ENCODE measurements at places on chromosomes 16 and 17. TPM values are rescaled to one million over a fixed set of nuclear protein-coding genes. Genes with fewer than 3 reads are reported as not detected.

SLC52A1 gene
- not detected for total RNA-seq

CDH3 gene
- 24.2 TPM for total RNA-seq

TBC1D3E gene
- total RNA-seq = not detected

ACSM2A gene
- total RNA-seq = not detected

VAMP2 gene
- 47.6 TPM for total RNA-seq

SEPTIN1 gene
- 0.44 TPM for total RNA-seq

KRTAP4-1 gene
- total RNA-seq = not detected
